ENCODE measurements at places on chromosomes 4 and X. TPM values are rescaled to one million over a fixed set of nuclear protein-coding genes. Genes with fewer than 3 reads are reported as not detected.

DNA sequence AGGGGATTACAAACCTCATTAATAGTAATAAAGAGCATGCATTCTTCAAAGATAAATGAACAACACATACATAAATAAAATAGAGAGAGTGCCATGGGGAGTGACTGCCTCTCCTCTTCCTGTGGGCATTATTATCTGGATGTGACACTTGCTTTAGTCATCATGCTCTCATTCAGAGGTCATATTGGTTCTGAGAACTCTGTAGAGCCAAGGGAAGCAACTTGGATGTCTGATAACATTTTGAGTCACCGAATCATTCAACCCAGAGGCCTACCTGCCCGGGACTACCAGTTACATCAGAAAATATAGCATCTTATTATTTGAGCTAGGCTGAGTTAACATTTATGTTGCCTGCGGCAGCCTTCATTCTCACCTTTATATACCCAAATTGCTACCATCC lies 489.5 kb downstream of the STIM2 start:
- H3K27me3 ChIP-seq = no peaks in the 10 kb centered on the region
- no peak overlapping the region for H3K27ac ChIP-seq
- no peaks in the 10 kb centered on the region for H3K4me1 ChIP-seq
- H3K36me3 ChIP-seq = no peaks in the 10 kb centered on the region
- H3K4me3 ChIP-seq = no peak overlapping the region

GRCh38 chrX:3160756-3161155 lies 119.5 kb downstream of the ARSF start:
- no peak for DNase-seq
- no peaks in the 10 kb centered on the region for H3K27me3 ChIP-seq
- no peaks in the 10 kb centered on the region for H3K36me3 ChIP-seq
- H3K4me3 ChIP-seq = no peak overlapping the region
- H3K27ac ChIP-seq = no peak overlapping the region

GRCh38 chrX:119518371-119518770 lies 46.8 kb downstream of the STEEP1 start:
- H3K36me3 ChIP-seq = no peaks in the 10 kb centered on the region
- H3K27me3 ChIP-seq = no peaks in the 10 kb centered on the region
- no peaks in the 10 kb centered on the region for H3K4me1 ChIP-seq
- H3K4me3 ChIP-seq = no peak overlapping the region
- DNase-seq = no peak

DNA sequence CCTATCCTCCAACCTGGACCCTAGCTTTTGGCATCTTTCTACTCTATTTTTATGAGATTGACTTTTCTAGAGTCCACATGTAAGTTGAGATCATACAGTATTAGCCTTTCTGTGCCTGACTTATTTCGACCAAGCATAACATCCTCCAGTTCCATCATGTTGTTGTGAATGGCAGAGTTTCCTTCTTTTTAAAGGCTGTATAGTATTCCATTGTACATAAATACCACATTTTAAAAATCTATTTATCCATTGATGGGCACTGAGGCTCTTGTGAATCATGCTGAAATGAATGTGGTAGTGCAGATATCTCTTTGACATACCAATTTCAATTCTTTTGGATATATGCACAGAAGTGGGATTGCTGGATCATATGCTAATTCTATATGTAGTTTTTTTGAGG lies 40.3 kb upstream of the STIM2 start:
- no peak for DNase-seq
- H3K4me1 ChIP-seq = peaks cover 5% of the 10 kb centered on the region
- H3K36me3 ChIP-seq = no peaks in the 10 kb centered on the region

GRCh38 chr4:147017081-147017480 lies 71.4 kb upstream of the TTC29 start:
- no peak for DNase-seq
- H3K36me3 ChIP-seq = no peaks in the 10 kb centered on the region
- H3K27me3 ChIP-seq = no peaks in the 10 kb centered on the region
- no peaks in the 10 kb centered on the region for H3K4me1 ChIP-seq
- H3K27ac ChIP-seq = no peak overlapping the region
- no peak overlapping the region for H3K4me3 ChIP-seq

Gene KDR
- 19.4 TPM for total RNA-seq

GRCh38 chr4:143773998-143774895 lies 73.8 kb upstream of the FREM3 start:
- no peaks in the 10 kb centered on the region for H3K4me1 ChIP-seq
- H3K4me3 ChIP-seq = no peak overlapping the region
- no peaks in the 10 kb centered on the region for H3K27me3 ChIP-seq
- DNase-seq = no peak
- H3K27ac ChIP-seq = no peak overlapping the region

Gene FATE1
- not detected for total RNA-seq

- H3K36me3 ChIP-seq = no peaks in the 10 kb centered on the region
- H3K27me3 ChIP-seq = no peaks in the 10 kb centered on the region
- no peaks in the 10 kb centered on the region for H3K4me1 ChIP-seq
Measured at GRCh38 chrX:75642811-75643361, 120.0 kb upstream of the ZDHHC15 start.

Gene PHEX
- 0.49 TPM for total RNA-seq

DNA sequence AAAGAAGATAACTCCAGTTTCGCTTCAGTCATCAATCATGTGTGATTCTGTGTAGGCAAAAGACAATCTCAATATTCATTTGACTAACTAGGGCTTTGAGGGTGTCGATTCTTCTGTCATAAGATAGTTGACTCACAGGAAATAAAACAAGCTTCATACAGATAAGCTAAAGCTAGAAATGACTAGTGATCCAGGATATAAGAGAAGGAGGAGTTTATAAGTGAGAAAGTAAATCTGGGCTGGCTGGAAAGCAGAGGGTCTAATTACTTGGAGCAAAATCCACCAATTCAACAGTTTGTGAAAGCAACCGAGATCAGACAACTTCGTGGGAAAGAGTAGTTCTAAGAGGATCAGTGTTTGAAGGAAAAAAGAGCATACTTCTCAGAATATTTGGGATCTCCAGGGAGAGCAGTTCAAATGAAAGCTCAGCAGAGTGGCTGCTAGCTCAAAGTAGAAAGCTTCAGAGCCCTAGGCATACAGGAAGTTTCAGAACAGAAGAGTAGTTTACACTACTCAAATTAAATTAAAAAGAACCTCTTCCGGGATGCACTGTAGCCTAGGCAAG lies 429.3 kb downstream of the INPP4B start:
- H3K4me1 ChIP-seq = no peaks in the 10 kb centered on the region
- DNase-seq = no peak
- no peak overlapping the region for H3K27ac ChIP-seq

- H3K27ac ChIP-seq = peak overlapping the region; percentile 59
- DNase-seq = no peak
- H3K27me3 ChIP-seq = no peaks in the 10 kb centered on the region
- peak overlapping the region; percentile 45 for H3K4me3 ChIP-seq
- H3K36me3 ChIP-seq = no peaks in the 10 kb centered on the region
Measured at GRCh38 chrX:56728752-56729151, 291 bp upstream of the NBDY start.

GRCh38 chr4:111836601-111837000 lies 308.7 kb upstream of the FAM241A start:
- no peaks in the 10 kb centered on the region for H3K27me3 ChIP-seq
- H3K4me1 ChIP-seq = no peaks in the 10 kb centered on the region
- H3K4me3 ChIP-seq = no peak overlapping the region

Gene LRCH2
- total RNA-seq = 10.1 TPM

Gene KCNIP4
- total RNA-seq = not detected

Gene CAPN6
- total RNA-seq = 3.4 TPM

DNA sequence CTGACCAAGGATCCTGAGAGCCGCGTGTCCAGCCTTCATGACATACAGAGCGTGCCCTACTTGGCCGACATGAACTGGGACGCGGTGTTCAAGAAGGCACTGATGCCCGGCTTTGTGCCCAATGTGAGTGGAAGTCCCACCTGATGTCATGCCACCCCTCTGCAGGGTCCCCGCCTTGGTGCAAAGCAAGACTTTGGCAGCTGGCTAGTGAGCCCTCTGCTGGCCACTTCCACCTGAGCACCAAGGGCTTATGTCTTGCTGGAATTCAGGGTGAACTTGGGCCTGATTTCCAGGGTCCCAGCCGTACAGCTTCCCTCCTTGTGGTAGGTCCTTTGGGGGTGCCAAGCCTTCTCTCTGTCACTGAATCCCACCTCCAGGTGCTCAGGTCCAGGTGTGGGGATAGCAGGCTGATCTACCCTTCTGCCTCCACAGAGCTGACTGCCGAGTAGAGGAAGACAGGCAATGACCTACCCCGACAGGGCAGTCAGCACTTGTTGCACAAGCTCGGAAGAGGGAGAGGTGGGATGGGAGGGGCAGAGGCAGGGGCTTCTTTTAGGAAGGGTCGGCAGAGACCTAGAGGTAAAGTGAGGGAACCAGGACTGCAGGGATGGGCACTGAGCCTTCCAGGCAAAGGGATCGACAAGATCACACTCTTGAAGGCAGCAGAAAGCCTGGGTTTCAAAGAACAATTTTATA lies 248.1 kb downstream of the EVC2 start:
- H3K4me3 ChIP-seq = no peak overlapping the region
- no peak overlapping the region for H3K27ac ChIP-seq
- no peak for DNase-seq
- no peaks in the 10 kb centered on the region for H3K36me3 ChIP-seq
- no peaks in the 10 kb centered on the region for H3K27me3 ChIP-seq
- no peaks in the 10 kb centered on the region for H3K4me1 ChIP-seq

Gene OCIAD2
- 18.9 TPM for total RNA-seq

DNA sequence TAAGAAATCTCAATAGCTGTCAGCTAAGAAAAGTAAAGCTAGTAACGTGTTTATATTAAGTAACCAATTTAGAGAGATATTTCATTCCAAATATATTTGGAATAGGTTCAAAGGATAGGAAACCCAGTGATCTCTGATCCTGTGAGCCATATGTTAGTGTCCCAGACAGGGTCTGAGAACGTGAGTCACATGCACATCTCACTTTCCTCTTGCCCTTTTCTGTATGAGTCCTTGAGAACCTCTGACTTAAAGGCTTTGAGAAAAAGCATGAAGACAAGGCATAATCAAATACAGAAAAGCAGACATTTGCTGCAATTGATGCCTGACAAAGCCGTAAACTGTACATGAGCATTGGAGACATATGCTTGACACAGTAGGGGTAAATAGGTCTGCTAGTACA lies 655.1 kb upstream of the ADGRL3 start:
- no peak overlapping the region for H3K4me3 ChIP-seq
- H3K27ac ChIP-seq = no peak overlapping the region
- no peaks in the 10 kb centered on the region for H3K4me1 ChIP-seq

DNA sequence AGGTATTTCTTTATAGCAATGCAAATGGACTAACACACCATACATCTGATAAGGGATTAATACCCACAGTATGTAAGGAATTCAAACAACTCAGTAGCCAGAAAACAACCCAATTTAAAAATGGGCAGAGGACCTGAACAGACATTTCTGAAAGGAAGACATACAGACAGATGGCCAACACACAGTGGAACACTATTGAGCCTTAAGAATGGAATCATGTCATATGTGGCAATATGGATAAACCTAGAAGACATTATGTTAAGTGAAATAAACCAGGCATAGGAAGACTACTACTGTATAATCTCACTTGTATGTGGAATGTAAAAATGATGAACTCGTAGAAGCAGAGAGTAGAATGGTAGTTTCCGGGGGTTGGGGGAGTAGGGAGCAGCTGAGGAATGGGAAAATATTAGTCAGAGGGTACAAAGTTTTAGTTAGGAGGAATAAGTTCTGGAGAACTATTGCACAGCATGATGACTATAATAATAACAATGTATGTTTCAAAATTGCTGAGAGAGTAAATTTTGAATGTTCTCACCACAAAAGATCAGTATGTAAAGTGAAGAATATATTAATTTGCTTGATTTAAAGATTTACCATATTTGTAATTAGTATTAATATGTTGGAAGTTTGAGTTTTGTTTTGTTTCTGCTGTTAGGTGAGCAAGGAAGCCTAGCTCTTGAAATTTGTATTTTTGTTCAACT lies 25.2 kb downstream of the WDR44 start:
- H3K4me1 ChIP-seq = no peaks in the 10 kb centered on the region
- no peak for DNase-seq
- no peak overlapping the region for H3K27ac ChIP-seq
- no peaks in the 10 kb centered on the region for H3K27me3 ChIP-seq

DNA sequence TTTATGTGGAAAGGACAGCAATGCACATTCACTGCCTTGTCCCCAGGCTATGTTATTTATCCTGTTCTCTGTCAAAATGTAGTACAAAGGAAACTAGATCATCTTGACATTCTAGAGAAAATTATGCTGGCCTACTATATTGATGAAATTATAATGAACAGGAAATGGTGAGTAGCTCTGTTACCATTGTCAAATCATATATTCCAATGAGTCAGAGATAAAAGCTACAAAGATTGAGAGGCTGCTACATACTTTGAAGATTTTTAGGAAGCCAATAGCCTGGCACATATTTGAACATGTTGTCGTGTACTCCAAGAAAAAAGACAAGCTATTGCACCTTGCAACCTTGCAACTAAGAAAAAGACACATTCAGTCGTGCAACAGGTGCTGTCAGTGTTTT lies 52.7 kb upstream of the TET2 start:
- no peaks in the 10 kb centered on the region for H3K4me1 ChIP-seq
- no peaks in the 10 kb centered on the region for H3K27me3 ChIP-seq
- H3K36me3 ChIP-seq = no peaks in the 10 kb centered on the region
- H3K4me3 ChIP-seq = no peak overlapping the region
- H3K27ac ChIP-seq = no peak overlapping the region
- no peak for DNase-seq

DNA sequence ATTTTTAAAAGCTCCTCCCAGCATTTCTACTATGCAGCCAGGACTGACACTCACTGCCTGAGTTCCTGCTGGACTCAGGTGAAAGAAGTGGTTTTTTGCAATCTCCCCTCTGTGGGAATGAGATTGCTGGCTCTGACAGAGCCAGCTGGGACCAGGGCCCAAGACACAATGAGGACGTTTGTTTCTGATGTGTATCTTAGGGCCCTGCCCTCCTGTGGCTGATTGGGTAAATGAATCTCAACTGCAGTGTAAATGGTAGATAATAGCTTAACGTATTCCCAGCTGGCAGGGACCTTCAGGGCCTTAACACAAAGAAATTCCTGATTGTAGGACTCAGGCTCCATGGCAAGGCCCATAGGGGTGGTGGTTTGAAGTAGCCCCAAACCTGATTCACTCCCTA lies 85.8 kb upstream of the PRPS1 start:
- no peak overlapping the region for H3K4me3 ChIP-seq
- no peak for DNase-seq
- H3K27ac ChIP-seq = no peak overlapping the region
- no peaks in the 10 kb centered on the region for H3K4me1 ChIP-seq

DNA sequence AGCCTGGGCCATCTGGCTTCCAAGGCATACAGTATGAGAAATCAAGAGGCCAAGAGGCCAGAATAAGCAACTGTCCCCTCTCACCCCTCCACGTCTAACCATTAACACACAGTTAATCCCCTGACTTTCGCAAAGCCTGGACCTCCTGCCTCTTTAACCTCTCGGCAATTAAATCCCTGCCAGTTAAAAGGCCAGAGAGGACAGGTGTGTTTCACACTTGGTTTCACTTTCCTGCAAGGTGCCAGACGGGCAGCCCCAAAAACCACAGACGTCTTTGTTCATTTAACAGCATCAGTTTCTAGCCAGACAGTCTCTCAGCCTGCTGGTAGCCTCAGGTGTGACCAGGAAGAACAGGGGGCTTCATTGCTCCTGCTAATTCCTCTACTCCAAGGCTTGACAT lies 91.1 kb upstream of the KIT start:
- no peaks in the 10 kb centered on the region for H3K4me1 ChIP-seq
- DNase-seq = no peak
- no peak overlapping the region for H3K27ac ChIP-seq
- H3K36me3 ChIP-seq = no peaks in the 10 kb centered on the region
- no peak overlapping the region for H3K4me3 ChIP-seq
